ENCODE measurements at places on chromosomes 13 and 19.
A peak's percentile ranks its signal among the peaks of the same experiment; 100 is the strongest.

- DNase-seq, result no peak
Measured at GRCh38 chr13:28530729-28531076, 35.8 kb upstream of the FLT1 start.

DNA sequence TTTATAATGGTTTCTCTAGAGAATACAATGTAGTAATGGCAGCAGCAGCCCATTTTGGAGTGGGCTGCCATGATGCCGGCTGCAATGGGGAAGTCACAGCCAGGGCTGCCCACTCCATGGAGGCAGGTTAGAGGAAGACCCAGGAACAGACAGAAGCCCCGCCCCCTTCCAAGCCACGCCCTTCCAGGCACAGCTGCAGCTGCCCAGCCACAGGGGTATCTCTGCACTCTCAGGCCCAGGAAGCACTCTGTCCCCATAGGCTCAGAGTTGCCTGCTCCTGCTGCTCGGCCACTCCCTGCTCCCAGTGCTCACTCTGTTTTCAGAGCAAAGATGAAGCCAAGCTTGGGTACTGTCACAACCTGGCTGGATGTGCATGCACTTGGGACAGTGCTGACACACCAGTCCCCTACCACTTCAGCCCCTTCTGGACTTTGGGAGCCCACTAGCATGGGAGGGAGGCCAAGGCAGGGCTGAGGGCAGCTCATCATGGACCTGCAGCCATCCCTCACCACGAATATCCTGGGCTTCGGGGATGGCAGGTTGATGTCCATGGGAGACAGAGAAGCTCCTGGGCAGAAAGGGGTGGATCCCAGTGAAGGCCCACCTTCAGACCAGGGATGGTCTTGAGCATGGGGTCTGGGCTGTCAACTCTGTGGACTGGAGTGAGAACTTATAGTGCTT lies 1224.2 kb downstream of the SLITRK5 start:
- DNase-seq, result no peak

DNA sequence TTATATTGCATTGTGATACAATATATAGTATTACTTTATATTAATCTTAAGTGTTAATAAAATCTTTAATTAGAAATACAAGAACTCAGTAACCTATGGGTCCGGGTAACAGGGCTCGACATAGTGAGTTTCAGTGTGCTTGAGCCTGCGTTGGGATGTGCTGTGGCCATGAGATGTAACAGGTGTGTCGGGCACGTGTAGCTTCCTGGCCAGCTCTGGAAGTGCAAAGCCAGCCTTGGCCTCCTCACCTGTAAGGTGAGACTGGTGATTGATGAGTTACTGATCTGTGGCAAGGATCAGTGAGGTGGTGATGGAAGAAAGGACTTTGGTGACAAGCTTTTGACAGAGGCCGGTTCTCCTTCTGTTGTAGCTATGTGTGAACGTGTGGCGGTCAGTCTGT lies 19.2 kb downstream of the ATP4B start:
- no peak for DNase-seq

- DNase-seq, result no peak
Measured at GRCh38 chr13:72983085-72983768, 75.6 kb upstream of the KLF5 start.

DNA sequence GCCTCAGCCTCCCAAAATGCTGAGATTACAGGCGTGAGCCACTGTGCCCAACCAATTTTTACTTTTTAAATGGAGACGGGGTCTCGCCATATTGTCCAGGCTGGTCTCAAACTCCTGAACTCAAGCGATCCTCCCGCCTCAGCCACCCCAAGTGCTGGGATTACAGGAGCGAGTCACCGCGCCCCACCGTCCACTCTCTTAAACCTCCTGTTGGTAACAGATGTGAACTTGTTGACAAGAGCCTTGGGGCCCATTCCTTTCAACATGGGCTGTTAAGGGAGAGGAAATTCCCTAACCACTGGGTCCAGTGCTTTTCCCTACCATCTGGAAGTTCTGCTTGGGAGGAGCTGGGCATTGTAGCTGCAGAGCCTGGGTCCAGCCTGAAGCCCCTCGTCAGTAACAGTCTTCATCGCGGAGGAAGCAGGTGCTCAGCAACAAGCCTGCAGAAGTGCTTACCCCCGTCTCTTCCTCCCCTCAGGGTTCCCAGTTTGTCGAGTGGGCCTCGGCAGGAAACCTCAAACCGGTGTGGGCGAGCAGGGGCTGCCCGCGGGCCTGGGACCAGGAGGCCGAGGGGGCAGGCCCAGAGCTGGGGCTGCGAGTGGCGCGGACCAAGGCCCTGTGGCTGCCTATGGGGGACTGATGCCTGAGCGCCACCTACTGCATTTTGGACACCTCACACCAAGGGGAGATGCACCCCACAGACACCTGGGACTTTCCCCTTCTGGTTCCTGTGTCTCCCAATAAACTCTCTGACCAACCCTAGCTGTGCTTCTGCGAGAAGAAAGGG lies 4.0 kb upstream of the FLT3LG start:
- DNase-seq, result no peak

DNA sequence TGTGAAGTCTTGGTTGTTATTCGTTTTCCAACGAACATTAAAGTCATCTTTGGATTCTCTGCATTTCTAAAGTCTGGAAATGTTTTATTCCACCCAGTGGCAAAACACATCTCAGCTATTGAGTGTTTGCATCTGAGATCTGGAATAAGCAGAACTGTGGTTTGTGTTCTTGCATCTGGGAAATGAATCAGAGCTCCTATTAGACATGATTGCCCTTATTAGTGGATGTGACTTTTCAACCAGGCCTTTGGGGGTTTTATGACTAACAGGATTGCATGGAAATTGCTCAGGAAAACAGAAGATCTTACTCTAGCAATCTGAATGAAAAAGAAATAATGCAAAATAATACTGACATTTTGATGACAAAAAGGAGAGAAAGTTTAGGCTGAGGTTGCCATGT lies 488.8 kb downstream of the IRS2 start:
- no peak for DNase-seq

DNA sequence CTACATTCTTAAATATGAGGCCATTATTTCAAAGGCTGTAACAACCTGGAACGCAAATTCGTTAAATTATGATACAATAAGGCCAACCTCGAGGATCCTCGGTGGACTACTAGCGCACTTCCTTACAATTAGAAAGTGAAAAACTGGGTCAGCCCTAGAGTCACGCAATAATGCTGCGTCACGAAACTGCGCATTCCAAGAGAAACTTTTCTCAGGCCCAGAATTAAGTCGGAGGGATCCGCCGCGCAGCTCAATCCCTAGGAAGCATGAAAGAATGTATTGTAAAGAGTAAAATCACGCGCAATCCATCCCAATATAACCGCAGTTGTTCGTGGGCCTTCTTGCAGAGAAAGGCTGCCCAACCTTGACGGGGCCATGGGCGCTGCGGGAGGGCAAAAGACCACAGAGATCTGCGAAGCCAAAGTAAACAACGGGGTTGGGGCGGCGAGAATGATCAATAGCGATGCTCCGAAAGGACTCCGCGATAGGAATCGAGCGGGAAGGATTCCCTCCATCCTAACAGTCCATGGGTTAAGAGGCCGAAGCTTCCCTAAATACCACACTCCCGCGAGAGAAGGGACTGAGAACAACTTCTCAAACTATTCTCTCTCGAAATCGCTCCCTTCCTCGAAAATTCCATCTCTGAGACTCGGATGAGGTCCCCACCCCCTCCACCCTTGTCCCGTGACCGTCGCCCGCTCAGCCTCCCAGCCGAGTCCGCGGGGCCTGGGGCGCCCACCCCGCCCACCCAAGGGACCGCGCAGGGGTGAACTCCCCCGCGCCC lies 564 bp downstream of the SPART start:
- DNase-seq, result no peak

DNA sequence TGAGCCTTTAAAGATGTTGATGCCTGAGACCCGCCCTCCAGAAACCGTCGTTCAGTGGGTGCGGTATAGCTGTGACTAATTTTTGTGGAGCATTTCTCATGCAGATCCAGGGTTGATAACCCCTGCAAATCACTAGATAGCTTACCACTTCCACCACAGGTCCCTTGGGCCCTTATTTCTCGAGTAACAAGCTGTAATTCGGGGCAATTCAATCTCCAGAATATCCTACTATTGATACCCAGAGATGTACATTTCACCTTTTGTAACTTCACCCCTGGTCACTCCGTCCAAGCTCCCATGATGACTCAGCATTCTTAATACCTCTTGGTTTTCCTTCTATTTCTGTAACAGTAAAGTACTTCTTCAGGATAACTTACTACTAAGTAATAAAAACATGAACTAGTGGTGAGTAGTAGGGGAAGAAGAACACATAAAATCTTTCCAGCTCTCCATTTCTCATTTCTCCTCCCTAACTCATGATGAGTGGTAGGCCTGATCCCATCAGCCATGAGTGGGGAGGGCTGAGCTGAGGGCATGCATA lies 71.9 kb upstream of the UBL3 start:
- DNase-seq, result no peak

DNA sequence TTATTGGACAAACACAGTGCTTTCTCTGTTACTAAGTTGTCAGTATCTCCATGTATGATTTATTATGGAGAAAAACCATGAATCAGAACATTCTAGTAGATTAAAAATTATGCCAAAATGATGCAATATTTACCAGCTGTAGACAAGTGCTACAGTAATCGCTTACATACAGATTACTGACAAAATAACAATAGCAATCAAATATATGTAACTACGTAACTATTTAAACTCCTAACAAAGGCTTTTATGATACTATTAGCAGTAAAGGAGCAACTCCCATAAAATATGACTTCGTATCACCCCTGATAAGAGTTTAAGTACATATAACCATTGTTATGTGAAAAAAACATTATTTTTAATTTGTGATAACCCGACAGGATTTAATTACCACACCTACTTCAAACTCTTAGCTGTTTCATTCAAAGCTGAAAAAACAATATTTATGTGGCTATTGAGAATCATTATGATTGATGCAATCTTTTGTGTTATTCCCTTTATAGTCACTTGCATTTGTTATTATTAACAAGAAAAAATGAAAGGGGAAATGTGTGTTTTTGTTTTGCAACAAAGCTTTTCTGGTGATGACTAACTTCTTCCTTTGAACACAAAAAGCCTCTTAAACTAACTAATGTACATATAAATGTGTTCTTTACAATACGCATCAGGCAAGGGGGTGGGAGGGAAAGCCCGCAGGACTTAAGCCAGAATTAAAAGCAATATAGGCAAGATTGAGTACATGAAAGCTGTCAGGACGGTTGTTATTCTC lies 147.4 kb downstream of the ABCC4 start:
- DNase-seq, result no peak

DNA sequence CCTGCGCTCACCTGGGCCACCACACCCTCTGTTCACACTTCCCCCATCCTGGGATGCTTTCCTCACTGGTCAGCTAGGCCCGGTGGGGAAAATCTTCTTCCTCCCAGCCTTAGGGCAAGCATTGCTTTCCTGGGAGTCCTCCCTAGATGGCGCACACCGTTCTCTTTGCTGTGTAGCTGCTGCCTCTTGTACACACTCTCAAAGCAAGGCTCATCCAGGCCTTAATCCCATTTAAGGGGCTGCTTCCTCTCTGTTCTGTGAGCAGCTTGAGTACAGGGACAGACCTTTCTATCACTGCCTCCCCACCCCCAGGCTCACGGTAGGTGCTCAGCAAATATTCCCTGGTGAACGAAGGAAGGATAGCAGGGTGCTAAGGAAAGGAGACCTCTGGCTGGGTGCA lies 11.1 kb downstream of the SLC7A10 start:
- no peak for DNase-seq

GRCh38 chr19:3262362-3262761 lies 37.9 kb downstream of the CELF5 start:
- DNase-seq, result no peak

DNA sequence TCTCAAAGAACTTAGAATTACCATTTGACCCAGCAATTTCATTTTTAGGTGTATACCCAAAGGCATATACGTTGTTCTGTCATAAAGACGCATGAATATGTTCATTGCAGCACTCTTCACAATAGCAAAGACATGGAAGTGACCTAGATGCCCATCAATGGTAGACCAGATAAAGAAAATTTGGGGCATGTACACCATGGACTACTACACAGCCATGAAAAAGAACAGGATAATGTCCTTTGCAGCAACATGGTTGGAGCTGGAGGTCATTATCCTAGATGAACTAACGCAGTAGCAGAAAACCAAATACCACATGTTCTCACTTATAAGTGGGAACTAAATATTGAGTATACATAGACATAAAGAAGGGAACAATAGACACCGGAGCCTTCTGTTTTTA lies 20.7 kb downstream of the PAN3 start:
- DNase-seq, result no peak

- no peak for DNase-seq
Measured at GRCh38 chr13:24361113-24361512, 51.7 kb downstream of the C1QTNF9 start.

- no peak for DNase-seq
Measured at GRCh38 chr19:10292206-10292788, 2.5 kb downstream of the ICAM5 start.

DNA sequence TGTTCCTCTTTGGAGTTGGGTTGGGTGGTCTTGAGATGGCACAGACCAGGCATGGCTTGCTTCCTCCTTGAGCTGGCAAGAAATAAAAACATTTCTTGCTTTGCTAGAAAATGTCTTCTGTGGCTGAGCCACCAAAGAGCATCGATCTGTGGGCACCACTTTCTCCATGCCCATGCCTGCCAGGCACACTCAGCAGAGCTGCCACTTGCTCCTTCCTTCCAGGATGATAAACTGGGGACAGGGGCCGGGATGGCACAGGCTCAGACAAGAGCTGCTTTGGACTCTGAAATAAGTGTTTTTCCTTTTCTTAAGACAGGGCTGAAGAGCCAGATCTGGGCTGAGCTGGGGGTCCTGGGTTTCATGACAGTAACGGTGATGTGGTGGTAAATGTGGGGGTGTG lies 32.8 kb downstream of the NFIX start:
- no peak for DNase-seq

GRCh38 chr13:39941911-39942551 lies 286.6 kb downstream of the COG6 start:
- no peak for DNase-seq

- no peak for DNase-seq
Measured at GRCh38 chr19:16026756-16027155, 49.5 kb upstream of the TPM4 start.

GRCh38 chr19:43624933-43625332 lies 5.5 kb upstream of the ZNF428 start:
- no peak for DNase-seq

- DNase-seq, result peak; percentile 11
Measured at GRCh38 chr13:26991508-26992181, 180.0 kb downstream of the USP12 start.

GRCh38 chr19:45607071-45608029 lies 5.3 kb upstream of the GPR4 start:
- peak; percentile 39 for DNase-seq

DNA sequence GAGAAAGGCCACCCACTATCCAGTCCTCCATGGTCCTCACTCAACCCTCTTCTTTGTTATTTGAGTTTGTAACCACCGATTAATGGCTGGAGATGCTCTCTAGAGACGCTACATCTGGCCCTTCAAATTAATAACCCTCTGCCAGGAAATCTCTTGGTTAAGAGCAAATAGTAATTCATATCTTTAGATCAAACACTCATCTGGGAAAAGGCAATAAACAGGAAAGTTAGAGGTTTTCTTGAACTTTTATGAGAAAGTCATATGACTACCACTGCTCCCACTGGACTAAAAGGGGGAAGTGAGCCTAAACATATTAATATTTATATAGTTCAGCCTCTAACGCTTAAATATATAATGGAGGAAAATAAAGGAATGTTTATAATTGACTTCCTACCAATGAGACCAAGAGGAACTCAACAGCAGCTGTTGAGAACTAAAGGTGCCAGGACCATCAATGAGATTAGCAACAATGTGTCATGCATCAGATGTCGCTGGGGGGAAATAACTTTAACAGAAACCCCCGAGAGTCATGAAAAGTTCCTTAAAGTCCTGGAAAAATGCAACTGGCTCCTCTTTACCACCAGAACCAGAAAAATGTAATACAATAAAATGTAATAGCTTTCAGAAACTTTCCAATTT lies 2.7 kb downstream of the TBC1D4 start:
- DNase-seq, result no peak

All from hypothalamus (tissue), 51 donors.